NCI-H446 (cell line): ENCODE measurements at places on chromosomes 13 and 19.

- no peak for DNase-seq
These were observed 162.0 kb downstream of the EFNB2 start for GRCh38 chr13:106373304-106373988.

DNA sequence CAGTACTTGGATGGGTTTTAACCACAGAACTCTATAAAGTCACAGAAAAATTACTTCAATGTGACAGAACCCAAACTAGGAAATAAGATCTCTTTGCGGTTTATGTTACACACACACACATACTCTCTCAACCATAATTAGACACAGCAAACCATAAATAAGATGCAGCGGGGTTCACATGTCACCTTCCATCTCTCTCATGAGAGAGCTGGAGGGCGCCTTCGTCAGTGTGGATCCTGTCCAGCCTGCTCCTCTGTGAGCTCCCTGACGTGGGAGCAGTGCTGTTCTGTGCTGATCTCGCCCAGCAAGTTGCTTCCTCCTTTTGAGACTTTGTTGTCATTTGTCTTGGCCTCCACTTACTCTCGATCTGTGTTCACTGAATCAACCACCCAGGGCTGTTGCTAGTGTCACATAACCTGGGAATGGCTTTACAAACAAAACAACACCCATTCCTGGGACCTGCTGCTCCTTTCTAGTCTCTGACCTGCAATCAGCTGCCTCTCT is 204.9 kb upstream of the KL start:
- DNase-seq = no peak

- no peak for DNase-seq
These were observed 569 bp downstream of the POLR1D start for GRCh38 chr13:27622102-27622820.

DNA sequence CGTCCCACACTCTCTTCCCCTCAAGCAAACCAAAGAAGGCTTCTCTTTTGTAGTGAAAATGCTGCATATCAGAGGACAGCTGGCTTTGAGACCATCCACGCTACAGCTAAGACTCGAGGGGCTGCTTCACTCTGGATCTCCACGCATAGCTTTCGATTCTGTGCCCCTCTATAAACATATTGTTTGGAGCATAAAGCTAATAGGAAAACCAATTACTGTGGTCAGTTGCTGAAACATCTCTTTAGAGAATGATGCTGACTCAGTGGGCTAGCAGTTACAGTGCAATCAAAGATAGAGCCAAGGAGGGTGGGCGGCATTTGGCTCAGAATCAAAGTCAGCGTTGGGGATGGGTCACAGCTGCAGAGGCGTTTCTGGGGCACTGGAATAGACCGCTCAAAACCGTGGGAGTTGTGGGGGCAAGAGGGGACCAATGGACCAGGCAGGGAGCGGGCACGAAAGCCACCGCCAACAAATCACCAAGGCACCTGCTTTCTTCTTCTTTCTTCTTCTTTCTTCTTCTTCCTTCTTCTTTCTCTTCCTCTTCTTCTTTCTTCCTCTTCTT is 76.7 kb downstream of the RASL11A start:
- DNase-seq = no peak

DNA sequence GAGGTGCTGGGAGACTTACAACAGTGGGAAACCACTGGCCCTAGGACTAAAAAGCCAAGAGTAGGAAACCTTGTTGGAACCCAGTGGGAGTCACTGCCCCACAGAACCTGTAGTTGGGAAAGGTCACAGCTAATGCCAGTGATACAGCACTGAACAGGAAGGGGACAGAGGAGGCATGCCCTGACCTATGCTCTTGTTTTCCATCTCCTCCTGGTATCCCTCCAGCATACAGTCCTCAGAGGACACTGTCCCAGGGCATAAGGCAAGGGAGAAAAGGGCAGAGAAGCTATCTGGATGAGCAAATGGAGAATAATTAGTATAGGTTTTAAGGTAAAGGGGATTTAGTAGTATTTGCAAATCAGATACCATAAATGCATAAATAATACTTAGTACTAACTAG is 11.2 kb upstream of the TBC1D4 start:
- no peak for DNase-seq

- DNase-seq = no peak
These were observed 119.7 kb upstream of the MRI1 start for GRCh38 chr19:13644645-13645044.
